NCI-H2081 treated with DMSO at 0.1 percent for 48 hours (cell line): ENCODE measurements at places on chromosomes 12 and 14.

DNA sequence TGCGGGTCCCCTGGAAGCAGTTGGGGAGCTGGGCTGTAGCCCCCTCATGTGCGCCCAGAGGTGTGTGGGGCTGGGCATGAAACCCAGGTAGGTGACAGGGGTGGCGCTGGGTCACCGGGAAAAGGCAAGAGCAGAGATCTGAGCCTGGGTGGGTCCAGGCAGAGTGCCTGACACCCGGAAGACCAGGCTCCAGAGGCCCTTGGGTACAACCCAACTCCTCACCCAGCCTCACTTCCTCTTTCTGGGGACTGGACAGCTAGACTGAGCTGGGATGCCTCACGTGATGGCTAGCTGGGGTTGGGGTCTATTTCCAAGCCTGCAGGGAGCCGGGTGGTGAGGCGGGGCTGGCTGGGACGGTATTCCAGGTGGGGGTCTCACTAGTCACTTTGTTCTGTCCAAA is 16.3 kb upstream of the CYP46A1 start:
- DNase-seq = no peak

- peak; percentile 97 for DNase-seq
Observed at GRCh38 chr12:103169-103981, 36.8 kb downstream of the IQSEC3 start.

DNA sequence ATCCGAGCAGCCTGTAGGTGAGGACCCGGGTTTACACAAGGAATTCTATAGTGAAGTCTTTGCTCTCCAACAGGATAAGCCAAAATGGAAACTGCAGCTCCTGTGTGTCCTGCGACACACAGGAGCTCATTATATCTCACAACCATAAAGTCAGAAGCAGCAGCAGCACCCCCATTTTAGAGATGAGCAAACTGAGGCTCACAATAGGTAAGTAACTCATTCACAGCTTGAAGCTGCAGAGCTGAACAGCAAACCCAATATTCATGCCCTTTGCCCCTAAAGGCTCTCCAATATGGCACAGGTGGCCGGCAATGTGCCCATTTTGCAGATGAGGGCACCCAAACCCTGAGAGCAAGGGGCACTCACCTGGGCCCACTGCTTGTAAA is 4.6 kb downstream of the NCOR2 start:
- no peak for DNase-seq

- no peak for DNase-seq
Observed at GRCh38 chr12:105013892-105014291, 27.8 kb downstream of the NOPCHAP1 start.

GRCh38 chr12:39892146-39892545 is 213.7 kb downstream of the SLC2A13 start:
- no peak for DNase-seq

DNA sequence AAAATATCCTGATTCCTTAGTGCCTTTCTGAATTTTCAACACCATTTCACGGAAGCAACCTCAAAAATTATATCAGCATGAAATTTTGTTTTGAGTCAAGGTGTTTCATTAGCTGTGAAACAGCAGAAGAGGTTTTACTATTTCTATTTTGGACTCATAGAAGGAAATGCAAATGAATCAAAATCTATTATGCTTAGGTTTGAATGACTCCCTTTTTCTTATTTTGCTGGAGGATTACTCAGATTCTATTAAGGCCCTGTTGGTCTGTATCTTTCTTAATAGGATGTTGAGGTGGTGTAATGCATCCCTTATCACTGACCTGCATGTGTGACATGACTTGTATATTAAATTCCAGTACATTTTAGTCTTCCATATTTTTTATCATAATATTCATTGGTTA is 165.8 kb downstream of the TMTC2 start:
- DNase-seq = no peak

DNA sequence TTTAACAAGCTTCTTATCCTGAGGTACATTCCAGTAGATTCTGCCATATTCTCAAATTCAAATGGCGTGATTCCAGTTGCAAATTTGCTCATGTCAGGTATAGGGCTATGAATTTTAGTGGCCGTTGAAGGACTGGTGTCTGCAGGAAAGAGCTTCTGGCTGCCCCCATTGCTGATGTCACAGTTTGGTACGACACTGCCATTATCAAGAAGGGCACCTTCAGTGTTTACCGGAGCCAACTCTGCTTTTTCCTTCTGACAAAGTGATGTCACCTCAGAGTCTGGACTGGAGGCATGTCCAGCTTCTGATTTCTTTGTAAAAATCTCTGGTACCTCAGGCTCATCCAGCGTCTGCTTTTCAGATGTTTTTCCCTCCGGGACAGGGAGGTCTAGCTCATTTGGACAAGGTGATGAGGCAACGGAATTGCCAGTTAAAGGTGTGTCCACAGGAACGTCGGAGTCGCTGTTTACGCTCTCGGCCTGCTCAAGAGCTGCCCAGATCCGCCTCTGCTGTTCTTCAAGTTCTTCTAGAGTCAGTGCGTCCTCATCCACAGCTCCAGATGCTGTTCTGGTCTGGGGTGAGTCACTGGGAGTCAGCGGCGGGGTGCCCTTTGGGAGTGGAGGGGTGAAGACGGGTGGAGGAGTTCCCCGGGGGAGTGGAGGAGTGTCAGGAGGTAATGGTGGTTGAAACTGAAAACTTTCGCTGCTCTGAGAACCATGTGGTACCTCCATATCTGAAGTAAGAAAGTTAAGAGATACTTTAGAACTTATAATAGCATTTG is 27.0 kb downstream of the ZCCHC8 start:
- DNase-seq = no peak

DNA sequence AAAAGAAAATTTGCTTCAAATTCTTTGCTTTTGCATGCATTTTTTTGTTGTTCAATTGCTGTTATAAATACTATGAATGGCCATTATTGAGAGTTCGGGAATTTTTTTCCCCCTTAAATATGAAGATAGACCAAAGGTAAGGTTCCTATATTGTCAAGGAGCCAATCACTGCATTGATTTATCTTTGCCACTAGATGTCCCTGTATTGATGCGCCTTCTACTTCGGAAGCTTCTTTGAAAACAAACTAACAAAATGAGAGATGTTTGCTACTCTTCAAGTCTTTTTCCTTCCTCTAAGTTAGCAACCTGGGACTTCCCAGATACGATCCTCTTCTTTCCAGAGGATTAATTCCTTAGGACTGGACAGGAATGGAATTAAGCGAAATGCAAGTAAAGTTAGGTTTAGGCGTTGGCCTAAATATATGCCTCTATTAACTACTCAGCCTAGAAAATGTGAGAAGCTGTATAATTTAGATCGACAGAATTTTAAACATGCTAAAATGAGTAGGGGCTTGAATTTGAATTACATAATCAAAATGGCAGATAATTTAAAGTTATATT is 318.1 kb downstream of the AEBP2 start:
- DNase-seq = no peak

DNA sequence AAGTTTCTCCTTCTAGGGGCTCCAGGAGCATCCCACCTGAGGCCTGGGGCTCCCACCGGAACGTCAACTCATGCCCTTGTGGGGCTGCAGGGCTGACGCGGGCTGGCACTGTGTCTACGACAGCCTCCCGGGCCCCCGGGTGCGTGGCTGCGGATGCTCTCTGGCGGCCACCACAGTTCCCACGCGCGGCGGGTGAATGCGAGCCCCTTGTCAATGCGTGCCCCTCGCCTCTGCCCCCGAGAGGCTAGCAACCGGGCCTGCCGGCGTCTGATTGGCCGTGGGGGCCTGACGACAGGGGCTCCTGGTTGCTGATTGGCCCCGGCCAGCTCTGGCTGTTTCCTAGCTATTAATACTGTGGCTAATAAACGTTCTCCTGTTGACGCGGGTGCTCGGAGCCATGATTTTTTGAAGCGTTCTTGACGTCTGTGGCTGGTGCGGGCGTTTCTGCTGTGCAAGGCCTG is 1.8 kb upstream of the MEG3 start:
- no peak for DNase-seq
